ENCODE measurements at places on chromosomes 11 and 22. TPM values are rescaled to one million over a fixed set of nuclear protein-coding genes. Genes with fewer than 3 reads are reported as not detected.

SMC1B gene
- not detected for total RNA-seq

TUB gene
- 11.3 TPM for total RNA-seq

ROBO4 gene
- 13.8 TPM for total RNA-seq

GGTLC2 gene
- total RNA-seq: not detected

APOA1 gene
- total RNA-seq: 23.3 TPM

TEX12 gene
- total RNA-seq: not detected

TRMT112 gene
- 126 TPM for total RNA-seq

PPP2R1B gene
- total RNA-seq: 42.4 TPM

FAM180B gene
- total RNA-seq: 0.14 TPM

GLB1L3 gene
- not detected for total RNA-seq

CABP4 gene
- 3.8 TPM for total RNA-seq

MAJIN gene
- total RNA-seq: not detected

WT1 gene
- 0.17 TPM for total RNA-seq

FAR1 gene
- 28.2 TPM for total RNA-seq

IGHMBP2 gene
- total RNA-seq: 20.7 TPM

TPBGL gene
- 0.17 TPM for total RNA-seq

C11orf91 gene
- total RNA-seq: 0.26 TPM

FAM227A gene
- 5.1 TPM for total RNA-seq

EXPH5 gene
- 5.6 TPM for total RNA-seq

ANO1 gene
- 228 TPM for total RNA-seq

DNAJB7 gene
- total RNA-seq: not detected

TRIM66 gene
- 7.1 TPM for total RNA-seq

ANKRD13D gene
- 80.5 TPM for total RNA-seq

GRIK4 gene
- 2.9 TPM for total RNA-seq

MMP27 gene
- total RNA-seq: not detected

CCND1 gene
- 181 TPM for total RNA-seq

SLC22A25 gene
- total RNA-seq: 2.0 TPM

TMEM191B gene
- 3.4 TPM for total RNA-seq

OR52N4 gene
- not detected for total RNA-seq

OR5AL1 gene
- total RNA-seq: not detected

SLC22A12 gene
- not detected for total RNA-seq

GRK3 gene
- total RNA-seq: 7.3 TPM

OR2AG2 gene
- not detected for total RNA-seq

FSHB gene
- total RNA-seq: not detected

TMEM45B gene
- total RNA-seq: 86.0 TPM

VSTM5 gene
- total RNA-seq: 1.8 TPM

CRYBB3 gene
- total RNA-seq: 1.4 TPM

ANO9 gene
- 49.3 TPM for total RNA-seq

SAA1 gene
- total RNA-seq: 19.3 TPM

ENDOD1 gene
- total RNA-seq: 65.6 TPM

XKR3 gene
- not detected for total RNA-seq

PARVB gene
- 16.5 TPM for total RNA-seq

LMO1 gene
- not detected for total RNA-seq

POU2AF1 gene
- 12.9 TPM for total RNA-seq

RTCB gene
- 62.8 TPM for total RNA-seq

OR8A1 gene
- total RNA-seq: not detected

TMPRSS13 gene
- total RNA-seq: 0.63 TPM

RGL4 gene
- total RNA-seq: 0.49 TPM

ANGPTL5 gene
- total RNA-seq: 0.09 TPM

GRM5 gene
- 0.06 TPM for total RNA-seq

ETS1 gene
- total RNA-seq: 39.4 TPM

ANO5 gene
- total RNA-seq: 10.4 TPM

AQP11 gene
- total RNA-seq: 5.5 TPM

CLDN5 gene
- total RNA-seq: 27.5 TPM

INPP5J gene
- total RNA-seq: 8.7 TPM

RHOD gene
- 23.3 TPM for total RNA-seq

MS4A3 gene
- 0.40 TPM for total RNA-seq

OTOG gene
- 0.12 TPM for total RNA-seq

DENND6B gene
- 24.9 TPM for total RNA-seq

All from mucosa of gallbladder (tissue), 1 donor.